ENCODE measurements at places on chromosomes 7 and 10. TPM values are rescaled to one million over a fixed set of nuclear protein-coding genes. Genes with fewer than 3 reads are reported as not detected.
A peak's percentile ranks its signal among the peaks of the same experiment; 100 is the strongest.

GRCh38 chr7:80781561-80781979 lies 137.3 kb downstream of the SEMA3C start:
- H3K27ac ChIP-seq: no peak overlapping the region
- peak; percentile 57 for DNase-seq
- no peaks in the 10 kb centered on the region for H3K36me3 ChIP-seq
- H3K27me3 ChIP-seq: no peaks in the 10 kb centered on the region

DNA sequence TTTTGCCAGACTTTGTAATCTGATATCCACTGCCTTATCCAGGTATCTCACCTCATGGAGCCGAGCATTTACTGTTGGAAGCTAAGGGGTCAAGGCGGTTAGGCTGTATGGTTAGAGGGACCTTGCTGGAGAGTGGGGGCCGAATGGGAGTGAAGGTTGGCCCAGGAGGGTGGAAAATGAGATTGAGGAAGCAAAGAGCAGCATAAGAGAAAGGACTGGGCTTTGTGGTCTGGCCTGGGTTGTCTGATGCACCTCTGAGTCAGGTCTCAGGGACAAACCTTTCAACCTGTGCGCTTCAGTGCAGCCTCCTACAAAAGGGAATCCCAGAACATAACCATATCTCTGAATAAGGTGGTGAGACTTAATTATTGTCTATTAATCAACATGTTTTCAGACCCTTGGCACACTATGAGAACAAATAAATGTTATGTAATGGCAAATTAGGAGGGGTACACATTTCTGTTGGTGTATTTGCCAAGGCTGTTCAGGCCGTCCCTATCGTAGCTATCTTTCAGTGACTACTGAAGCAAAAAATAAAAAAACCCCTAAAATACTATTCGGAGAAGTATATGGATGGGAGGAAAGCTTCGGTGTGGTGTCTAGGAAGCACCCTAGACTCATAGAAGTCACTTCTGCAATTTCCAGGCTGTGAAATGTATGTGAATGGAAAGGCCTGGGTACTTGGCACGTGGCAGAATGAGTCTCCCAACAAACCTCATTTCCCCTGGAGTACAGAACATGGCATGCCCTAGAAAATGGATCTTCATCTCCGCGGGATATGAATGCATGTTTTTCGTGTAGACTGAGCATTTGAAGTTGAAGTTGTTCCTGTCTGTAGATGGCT lies 4.3 kb downstream of the CAMK1D start:
- H3K27me3 ChIP-seq: no peaks in the 10 kb centered on the region
- H3K4me1 ChIP-seq: peaks cover 3% of the 10 kb centered on the region
- H3K4me3 ChIP-seq: no peak overlapping the region

DNA sequence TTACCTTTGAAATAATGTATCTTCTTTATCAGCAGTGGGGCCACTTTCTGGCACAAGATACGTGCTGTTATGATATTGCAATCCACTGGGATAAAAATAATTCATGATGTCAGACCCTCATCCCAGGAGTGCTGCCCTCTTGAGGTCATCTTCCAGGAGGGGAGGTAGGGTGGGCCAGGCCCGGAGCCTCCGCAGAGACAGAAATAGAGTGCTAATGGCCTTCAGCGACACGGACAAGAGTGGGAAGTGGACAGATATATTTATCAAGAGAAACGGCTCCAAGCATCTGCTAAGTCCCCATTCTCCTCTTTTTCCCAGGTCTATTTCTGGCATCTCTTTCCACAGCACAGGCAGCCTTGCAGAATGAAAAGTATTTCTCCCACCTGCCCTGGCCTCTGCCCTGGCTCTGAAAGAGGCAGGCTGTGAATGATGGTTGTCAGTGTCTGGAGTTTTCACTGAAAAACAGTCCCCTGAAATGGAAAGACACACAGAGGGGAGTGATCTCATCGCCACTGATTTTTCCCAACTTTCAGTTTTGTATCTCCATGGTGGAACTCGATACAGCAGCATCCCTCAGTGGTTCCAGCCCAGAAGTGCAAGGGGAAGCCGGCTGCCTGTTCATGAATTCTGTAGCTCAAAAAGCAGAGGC lies 251.7 kb upstream of the MYO3A start:
- no peaks in the 10 kb centered on the region for H3K27me3 ChIP-seq
- peaks cover 2% of the 10 kb centered on the region for H3K4me1 ChIP-seq
- no peak for DNase-seq
- no peak overlapping the region for H3K4me3 ChIP-seq
- no peak overlapping the region for H3K27ac ChIP-seq

DNA sequence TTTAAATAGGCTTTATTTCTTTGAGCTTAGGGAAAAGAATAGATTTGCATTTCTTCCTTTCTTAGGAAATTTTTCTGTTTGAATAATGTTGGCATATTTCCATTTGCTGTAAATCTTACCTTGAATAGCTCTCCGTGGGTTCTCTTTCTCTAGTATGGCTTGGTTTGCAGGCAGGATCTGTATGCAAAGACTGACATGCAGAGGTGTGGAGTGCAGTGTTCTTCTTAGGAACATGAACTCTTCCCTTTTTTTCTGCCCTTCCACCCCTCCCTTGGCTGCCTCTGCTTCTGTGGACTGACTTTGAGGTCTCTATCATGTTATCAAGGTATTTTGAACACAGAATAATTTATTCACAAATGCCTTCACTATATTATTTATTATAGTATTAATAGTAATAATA lies 222.8 kb downstream of the LHFPL3 start:
- no peaks in the 10 kb centered on the region for H3K27me3 ChIP-seq
- H3K27ac ChIP-seq: no peak overlapping the region
- no peak overlapping the region for H3K4me3 ChIP-seq

DNA sequence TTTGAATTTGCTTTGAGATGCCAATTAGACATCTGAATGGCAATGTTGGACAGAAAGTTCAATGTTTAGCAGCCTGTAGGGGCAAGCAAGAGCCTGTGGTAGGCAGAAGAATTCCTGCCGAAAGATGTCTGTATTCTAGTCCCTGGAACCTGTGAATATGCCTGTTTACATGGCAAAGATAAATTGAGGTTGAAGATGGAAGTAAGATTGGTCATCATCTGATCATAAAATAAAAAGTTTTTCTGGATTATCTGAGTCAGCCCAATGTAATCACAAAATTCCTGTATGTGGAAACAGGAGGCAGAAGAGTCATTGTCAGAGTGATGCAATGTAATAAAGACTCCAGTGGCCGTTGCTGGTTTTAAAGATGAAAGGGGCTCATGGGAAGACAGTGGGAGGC lies 430.5 kb downstream of the MDFIC start:
- no peak overlapping the region for H3K4me3 ChIP-seq
- H3K4me1 ChIP-seq: no peaks in the 10 kb centered on the region
- H3K27ac ChIP-seq: no peak overlapping the region
- no peaks in the 10 kb centered on the region for H3K36me3 ChIP-seq
- no peak for DNase-seq

DNA sequence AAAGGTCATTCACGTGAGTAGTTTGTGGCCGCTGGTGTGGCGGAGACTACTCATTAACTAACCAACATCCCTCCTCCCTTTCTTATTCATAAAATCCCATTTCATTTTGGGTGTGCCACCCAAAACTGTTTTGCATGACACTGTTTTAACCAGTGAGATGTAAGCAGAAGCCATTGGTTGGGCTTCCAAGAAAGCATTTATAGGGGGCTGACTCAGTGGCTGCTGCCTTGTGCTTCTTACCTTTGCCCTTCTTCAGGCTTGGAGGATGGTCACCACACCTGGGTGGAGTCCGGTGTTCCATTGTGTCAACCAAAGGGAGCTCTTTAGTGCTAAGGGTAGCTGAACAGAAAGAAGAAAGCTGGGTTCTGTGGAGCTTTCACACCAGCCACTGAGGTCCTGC lies 37.2 kb upstream of the EPC1 start:
- no peak for DNase-seq
- H3K27me3 ChIP-seq: no peaks in the 10 kb centered on the region
- no peak overlapping the region for H3K4me3 ChIP-seq
- peaks cover 4% of the 10 kb centered on the region for H3K4me1 ChIP-seq

GRCh38 chr7:129159539-129159938 lies 15.0 kb downstream of the TSPAN33 start:
- no peaks in the 10 kb centered on the region for H3K27me3 ChIP-seq
- H3K4me3 ChIP-seq: no peak overlapping the region
- no peak for DNase-seq

DNA sequence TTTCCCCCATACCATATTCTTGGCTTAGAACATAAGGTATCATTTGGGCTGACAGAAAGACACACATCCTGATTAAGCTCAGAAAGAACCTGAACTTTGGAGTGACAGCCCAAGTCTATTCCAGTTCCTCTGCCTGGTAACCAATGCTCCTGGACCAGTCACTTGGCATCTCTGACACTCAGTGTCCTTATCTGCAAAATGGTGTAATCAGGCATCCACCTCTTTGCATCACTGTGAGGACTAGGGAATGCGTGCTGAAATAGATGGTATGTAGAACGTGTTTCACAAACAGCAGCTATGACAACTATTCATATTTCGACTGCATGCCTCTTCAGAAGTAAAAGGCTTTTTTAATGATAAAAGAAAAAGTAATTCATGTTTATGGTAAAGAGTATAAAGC lies 26.2 kb upstream of the PIK3AP1 start:
- no peaks in the 10 kb centered on the region for H3K27me3 ChIP-seq
- no peaks in the 10 kb centered on the region for H3K36me3 ChIP-seq
- H3K4me3 ChIP-seq: no peak overlapping the region

DNA sequence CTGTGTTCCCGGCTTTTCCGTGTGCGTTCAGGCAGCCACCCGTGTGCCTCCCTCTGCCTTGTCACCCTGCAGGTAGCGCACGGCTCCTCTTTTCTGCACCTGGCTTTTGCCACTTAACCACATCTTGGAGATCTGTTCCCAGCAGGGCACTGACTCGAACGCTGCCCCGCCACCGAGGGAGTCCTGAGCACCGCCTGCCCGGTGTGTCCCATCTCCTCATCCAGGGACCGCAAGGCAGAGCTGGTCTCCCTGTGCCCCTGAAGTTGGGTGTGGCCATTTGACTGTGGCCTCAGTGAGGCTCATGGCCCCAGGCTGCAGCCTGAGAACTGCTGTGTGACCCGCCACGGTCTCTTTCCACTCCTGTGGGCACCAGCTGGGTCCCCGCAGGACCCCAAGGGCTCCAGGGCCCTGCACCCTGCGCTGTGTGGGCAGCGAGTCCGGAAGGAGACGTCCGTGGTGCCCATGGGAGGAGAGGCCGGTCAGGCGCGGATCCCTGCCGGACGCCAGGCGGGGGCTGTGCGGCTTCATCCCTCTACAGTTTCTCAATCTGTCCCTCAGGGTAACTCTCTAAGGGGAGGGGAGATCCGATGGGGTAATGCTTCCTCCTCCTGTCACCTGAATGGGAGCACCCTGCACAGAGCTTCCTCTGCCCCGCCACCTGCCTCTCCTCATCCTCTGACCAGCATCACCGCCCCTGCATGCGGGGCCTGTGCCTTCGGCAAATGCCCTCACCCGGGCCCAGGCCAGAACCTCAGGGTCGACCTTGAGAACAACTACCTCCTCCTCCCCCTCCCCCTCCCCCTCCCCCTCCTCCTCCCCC lies 1.8 kb upstream of the INTS1 start:
- H3K4me3 ChIP-seq: no peak overlapping the region
- no peak for DNase-seq
- H3K27me3 ChIP-seq: no peaks in the 10 kb centered on the region
- no peak overlapping the region for H3K27ac ChIP-seq
- no peaks in the 10 kb centered on the region for H3K36me3 ChIP-seq

- no peak overlapping the region for H3K27ac ChIP-seq
- H3K4me1 ChIP-seq: no peaks in the 10 kb centered on the region
These were observed 7.5 kb downstream of the ZFAND2A start for GRCh38 chr7:1152492-1152891.

GRCh38 chr10:46077141-46077554 lies 31.1 kb upstream of the MSMB start:
- no peak for DNase-seq
- H3K4me1 ChIP-seq: no peaks in the 10 kb centered on the region
- no peak overlapping the region for H3K4me3 ChIP-seq
- H3K27me3 ChIP-seq: no peaks in the 10 kb centered on the region
- no peaks in the 10 kb centered on the region for H3K36me3 ChIP-seq

DNA sequence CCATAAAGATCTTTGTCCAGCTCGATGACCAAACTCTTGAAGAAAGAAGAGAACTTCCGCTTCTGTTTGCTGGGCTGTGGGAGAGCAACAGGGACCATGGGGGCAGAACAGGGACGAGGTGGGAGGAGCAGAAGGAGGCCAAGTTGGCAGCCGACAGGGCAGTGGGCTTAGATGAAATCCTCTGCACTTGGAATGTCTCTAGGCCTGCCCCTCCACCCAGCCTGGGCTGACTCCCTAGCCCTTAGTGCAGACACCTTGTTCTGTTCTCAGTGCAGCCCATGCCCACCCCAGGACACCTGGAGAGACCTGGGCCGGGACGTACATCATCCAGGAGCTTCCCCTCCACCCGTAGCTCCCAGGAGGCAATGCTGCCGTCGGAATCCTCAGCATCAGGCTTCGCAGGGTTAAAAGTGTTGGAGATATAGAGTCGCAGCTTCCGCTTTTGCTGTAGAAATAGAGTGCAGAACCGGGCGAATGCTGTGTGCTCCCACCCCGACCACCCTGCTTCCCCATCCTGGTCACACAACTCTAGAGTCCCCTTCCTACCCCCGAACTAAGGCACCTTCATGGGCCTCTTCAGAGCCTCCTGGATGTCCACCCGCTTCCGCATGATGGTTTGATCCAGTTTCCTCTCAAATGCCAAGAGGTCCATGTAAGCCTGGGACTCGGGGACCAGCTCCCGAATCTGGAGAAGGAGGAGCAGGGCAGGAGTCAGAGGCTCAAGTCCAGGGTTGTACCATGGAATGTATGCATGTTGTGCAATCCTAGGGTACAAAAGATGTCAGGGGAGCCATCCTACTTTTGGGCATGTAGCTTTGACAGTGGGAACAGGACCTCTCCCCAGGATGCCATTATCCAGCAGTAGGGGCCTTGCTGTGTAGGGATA lies 6.1 kb downstream of the SMARCD3 start:
- no peak for DNase-seq
- peaks cover 13% of the 10 kb centered on the region for H3K4me1 ChIP-seq
- no peaks in the 10 kb centered on the region for H3K36me3 ChIP-seq
- H3K27ac ChIP-seq: no peak overlapping the region
- H3K4me3 ChIP-seq: no peak overlapping the region

DNA sequence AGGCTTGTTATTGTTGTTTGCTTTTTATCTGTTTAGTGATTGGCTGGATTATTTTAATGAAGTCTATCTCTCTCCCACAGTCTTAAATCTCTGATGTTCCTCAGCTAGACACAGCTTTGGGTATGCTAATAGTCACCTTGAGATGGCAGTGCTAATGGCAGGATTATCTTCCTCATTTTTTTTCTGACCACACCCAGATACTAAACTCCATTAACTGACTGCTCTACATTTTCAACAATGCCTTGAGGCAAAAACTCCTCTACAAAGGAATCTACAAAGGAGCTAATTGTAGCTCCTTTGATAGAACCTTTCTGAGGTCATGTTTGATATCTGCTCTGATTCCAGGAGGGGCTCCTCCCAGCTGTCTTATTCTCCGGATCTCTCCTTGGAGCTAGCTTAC lies 122.6 kb downstream of the HBP1 start:
- H3K4me3 ChIP-seq: no peak overlapping the region
- no peaks in the 10 kb centered on the region for H3K36me3 ChIP-seq
- H3K27ac ChIP-seq: no peak overlapping the region
- no peaks in the 10 kb centered on the region for H3K27me3 ChIP-seq
- no peaks in the 10 kb centered on the region for H3K4me1 ChIP-seq

- H3K4me3 ChIP-seq: no peak overlapping the region
- H3K27ac ChIP-seq: no peak overlapping the region
- DNase-seq: no peak
- H3K27me3 ChIP-seq: no peaks in the 10 kb centered on the region
These were observed 30.2 kb downstream of the LRRC27 start for GRCh38 chr10:132362151-132362611.

Gene APBB1IP
- 1.8 TPM for total RNA-seq
